Smooth muscle cell of bladder (primary cell): ENCODE measurements at places on chromosomes 2 and 18. TPM values are rescaled to one million over a fixed set of nuclear protein-coding genes. Genes with fewer than 3 reads are reported as not detected.

Gene GAD1
- total RNA-seq = 0.09 and 0.28 TPM in 2 replicates

Gene NOP58
- total RNA-seq = 34.4 and 41.9 TPM in 2 replicates

Gene ASB3
- total RNA-seq = 23.1 and 23.3 TPM in 2 replicates

Gene CTAGE1
- not detected in 2 replicates for total RNA-seq

Gene ORC4
- total RNA-seq = 18.8 and 23.2 TPM in 2 replicates

Gene NEURL3
- not detected in 2 replicates for total RNA-seq

Gene LHCGR
- total RNA-seq = not detected in 2 replicates

Gene RNU2-63P
- total RNA-seq = 325 TPM in 1 of 2 replicates, not detected in the other

Gene LONRF2
- 0.28 TPM in 2 replicates for total RNA-seq

Gene ALPI
- not detected in 2 replicates for total RNA-seq

Gene GIGYF2
- total RNA-seq = 43.9 and 55.8 TPM in 2 replicates

Gene VWA3B
- total RNA-seq = under 0.01 and 0.09 TPM in 2 replicates

Gene C1QL2
- total RNA-seq = not detected in 2 replicates

Gene LDLRAD4
- 0.71 and 3.1 TPM in 2 replicates for total RNA-seq

Gene SLC4A5
- total RNA-seq = under 0.01 and 0.14 TPM in 2 replicates

Gene ADCY3
- total RNA-seq = 35.8 and 42.3 TPM in 2 replicates

Gene SERPINB2
- total RNA-seq = 0.74 and 1.00 TPM in 2 replicates

Gene QPCT
- total RNA-seq = 4.0 and 9.5 TPM in 2 replicates

Gene NMUR1
- total RNA-seq = not detected in 2 replicates

Gene ASB18
- total RNA-seq = not detected in 2 replicates

Gene PLCL1
- total RNA-seq = 1.1 and 2.2 TPM in 2 replicates

Gene APLF
- 4.8 and 7.0 TPM in 2 replicates for total RNA-seq

Gene C2orf78
- not detected in 2 replicates for total RNA-seq

Gene MSTN
- total RNA-seq = 0.09 and 0.14 TPM in 2 replicates

Gene EMILIN1
- total RNA-seq = 203 and 242 TPM in 2 replicates

Gene HAUS1
- 19.9 and 21.1 TPM in 2 replicates for total RNA-seq

Gene RAPGEF4
- total RNA-seq = 0.43 and 1.9 TPM in 2 replicates

Gene SFXN5
- 8.4 and 10.2 TPM in 2 replicates for total RNA-seq

Gene KANSL3
- total RNA-seq = 31.6 and 34.2 TPM in 2 replicates

Gene CACNB4
- 1.1 and 2.8 TPM in 2 replicates for total RNA-seq

Gene MAPRE2
- 7.1 and 11.7 TPM in 2 replicates for total RNA-seq

Gene CAB39
- total RNA-seq = 43.5 and 48.6 TPM in 2 replicates

Gene PSTPIP2
- total RNA-seq = 5.5 and 5.7 TPM in 2 replicates

Gene BUB1
- total RNA-seq = 4.3 and 4.8 TPM in 2 replicates

Gene MEP1B
- not detected in 2 replicates for total RNA-seq

Gene KATNAL2
- 3.4 and 3.6 TPM in 2 replicates for total RNA-seq

Gene CNGA3
- total RNA-seq = under 0.01 TPM in 1 of 2 replicates, not detected in the other
